ENCODE measurements at places on chromosomes 2 and 18. TPM values are rescaled to one million over a fixed set of nuclear protein-coding genes. Genes with fewer than 3 reads are reported as not detected.

BUB1 gene
- total RNA-seq: 266 TPM

MYO5B gene
- 6.7 TPM for total RNA-seq

- DNase-seq: no peak
Measured at GRCh38 chr2:41735476-41735875, 312.3 kb upstream of the PKDCC start.

- DNase-seq: no peak
Measured at GRCh38 chr2:232567721-232568120, 17.2 kb downstream of the EIF4E2 start.

DNA sequence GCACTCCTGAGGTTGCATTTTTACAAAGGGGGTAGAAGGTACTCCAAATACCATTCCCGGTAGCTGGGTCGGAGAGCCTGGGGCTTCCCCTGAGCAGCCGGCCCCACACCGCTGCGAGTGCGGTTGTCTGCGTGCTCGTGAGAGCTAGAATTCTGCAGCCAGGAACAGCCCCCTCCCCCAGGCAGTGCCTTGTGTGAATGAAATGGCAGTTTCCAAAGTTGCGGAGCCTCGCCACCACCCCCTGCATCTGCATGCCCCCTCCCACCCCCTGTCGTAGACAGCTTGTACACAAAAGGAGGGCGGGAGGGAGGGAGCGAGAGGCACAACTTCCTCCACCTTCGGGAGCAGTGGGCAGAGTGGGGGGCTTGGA, 1.1 kb downstream of the MYCN start:
- DNase-seq: peak; percentile 83

DNA sequence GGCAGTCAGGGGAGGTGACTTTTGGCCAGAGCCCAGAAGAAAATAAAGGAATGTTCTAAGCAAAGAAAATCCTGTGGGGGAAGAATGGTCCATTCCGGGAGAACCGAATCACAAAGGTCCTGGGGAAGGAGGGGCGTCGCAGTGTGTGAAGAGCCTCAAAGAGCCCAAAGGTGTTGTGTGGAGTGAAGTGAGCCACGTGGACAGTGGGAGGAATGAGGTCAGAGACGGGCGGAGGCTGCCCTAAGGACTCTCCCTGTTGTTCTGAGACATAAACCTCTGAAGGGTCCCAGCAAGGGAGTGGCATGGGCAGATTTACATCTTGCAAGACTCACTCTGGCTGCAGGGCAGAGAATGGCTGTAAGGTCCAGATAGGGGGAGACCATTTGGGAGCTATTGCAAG, 91.3 kb upstream of the SEC11C start:
- DNase-seq: no peak

- no peak for DNase-seq
Measured at GRCh38 chr18:42514512-42514911, 559.5 kb downstream of the PIK3C3 start.

GRCh38 chr18:32335228-32335627, 135.5 kb downstream of the GAREM1 start:
- DNase-seq: peak; percentile 23

DNA sequence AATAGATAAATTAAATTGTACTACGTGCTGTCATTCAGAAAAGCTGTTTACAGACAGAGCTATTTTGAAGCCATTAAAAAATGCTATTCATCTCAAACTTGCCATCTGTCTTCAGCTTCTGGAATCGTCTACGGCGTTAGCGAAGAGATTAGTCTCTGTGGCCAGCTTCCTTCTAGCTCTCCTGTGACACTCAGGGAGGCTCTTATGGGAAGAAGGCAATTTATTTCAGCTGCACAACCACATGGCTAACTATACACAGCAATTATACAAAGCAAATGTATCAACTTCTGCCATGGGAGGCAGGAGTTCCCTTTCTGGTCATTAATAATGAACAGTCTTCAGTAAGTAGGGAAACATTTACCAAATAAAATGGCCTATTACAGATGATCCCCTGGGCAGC, 6.3 kb downstream of the CTAGE1 start:
- DNase-seq: no peak

Measured in neural progenitor cell (in vitro differentiated cells).